ENCODE measurements at places on chromosomes 6 and 20. TPM values are rescaled to one million over a fixed set of nuclear protein-coding genes. Genes with fewer than 3 reads are reported as not detected.
A peak's percentile ranks its signal among the peaks of the same experiment; 100 is the strongest.

Gene ZC3H12D
- total RNA-seq = 2.4 TPM

Gene CLPSL2
- total RNA-seq = not detected

Gene SULF2
- 59.5 TPM for total RNA-seq

- no peak for DNase-seq
These were observed 471.2 kb downstream of the PKHD1 start for GRCh38 chr6:51616243-51616642.

- no peak for DNase-seq
These were observed 672.9 kb upstream of the MARCKS start for GRCh38 chr6:113184291-113184690.

DNA sequence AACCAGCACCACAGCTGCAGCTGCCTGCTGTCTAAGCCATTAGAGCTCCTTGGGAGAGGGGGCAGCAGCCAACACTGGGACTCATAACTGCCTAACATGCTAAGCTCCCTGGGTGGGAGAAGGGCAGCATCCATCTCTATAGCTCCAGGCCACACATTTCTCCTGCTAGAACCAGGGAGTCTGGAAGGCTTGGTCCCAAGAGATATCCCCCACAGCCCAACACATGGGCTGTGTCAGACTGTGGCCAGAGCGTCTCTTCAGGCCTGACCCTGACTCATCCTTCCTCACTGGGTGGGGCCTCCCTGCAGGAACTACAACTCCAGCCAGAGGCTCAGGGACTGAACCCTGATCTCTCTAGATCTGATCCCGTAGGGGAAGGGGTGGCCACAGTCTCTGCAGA lies 411.1 kb downstream of the HDGFL1 start:
- DNase-seq = no peak

GRCh38 chr6:15444081-15444731 lies 198.3 kb downstream of the JARID2 start:
- no peak for DNase-seq

GRCh38 chr6:145069966-145070365 lies 665.4 kb downstream of the EPM2A start:
- no peak for DNase-seq

GRCh38 chr6:145924600-145924999 lies 39.6 kb downstream of the SHPRH start:
- no peak for DNase-seq

DNA sequence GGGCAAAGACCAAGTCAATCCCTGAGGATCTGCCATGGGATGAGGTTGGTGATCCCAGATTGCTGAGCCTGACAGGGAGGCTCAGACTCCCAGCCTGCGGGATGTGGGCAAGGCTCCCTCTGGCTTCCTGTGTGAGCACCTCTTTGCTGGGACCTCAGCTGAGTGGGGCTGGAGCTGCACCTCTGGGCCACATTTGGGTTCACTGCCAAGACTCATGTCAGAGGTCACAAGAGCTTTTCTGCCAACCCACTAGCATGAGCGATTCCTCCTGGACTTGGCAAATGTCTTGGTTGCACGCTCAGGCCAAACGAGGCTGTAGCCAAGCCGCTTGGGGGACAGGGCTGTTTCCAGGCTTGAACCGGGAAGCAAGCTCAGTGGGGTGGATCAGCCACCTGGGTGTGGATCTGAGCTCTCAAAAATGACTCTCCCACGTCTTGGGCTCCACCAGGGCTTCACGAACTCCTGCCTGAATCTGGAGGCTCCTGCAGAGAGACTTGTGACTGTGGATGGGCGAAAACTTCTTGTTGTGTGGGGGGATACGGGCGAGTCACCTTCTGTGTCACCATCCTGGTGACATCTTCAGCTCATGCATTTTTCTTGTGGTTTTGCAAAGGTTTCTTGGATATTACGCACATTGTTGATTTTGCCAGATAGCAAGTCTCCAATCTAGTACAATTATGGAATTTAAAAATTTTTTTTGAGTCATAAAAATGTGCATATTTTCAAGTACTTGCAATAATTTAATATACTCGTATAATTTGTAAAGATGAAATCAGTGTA lies 359.5 kb downstream of the CDH4 start:
- no peak for DNase-seq

GRCh38 chr6:109486068-109486467 lies 3.0 kb upstream of the ZBTB24 start:
- DNase-seq = no peak

- no peak for DNase-seq
These were observed 252.2 kb downstream of the DLL1 start for GRCh38 chr6:170038708-170039107.

DNA sequence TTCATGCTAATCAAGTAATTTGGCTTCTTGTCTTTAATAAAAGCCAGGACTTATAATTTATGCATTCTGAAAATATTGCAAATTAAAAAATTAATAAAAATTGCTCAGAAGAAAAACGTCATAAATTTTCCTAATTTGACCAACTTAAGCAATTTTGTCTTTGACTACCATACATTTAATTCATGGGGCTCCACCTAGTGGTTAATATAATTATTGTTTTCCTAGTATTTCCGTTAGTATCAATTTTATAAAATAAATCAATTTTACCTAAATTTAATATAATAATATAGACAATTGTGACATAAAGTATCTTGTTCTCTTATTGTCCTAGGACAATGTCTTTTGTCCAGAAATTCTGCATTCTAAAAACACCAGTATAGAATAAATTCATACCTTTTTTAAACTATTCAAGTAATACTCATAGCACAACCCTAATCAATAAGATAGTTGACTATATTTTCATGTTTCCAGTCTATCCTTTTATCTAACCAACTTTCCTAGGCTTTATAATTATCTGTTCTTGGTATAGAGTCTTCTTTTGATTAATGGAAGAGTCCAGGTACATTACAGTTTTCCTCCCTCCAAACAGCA lies 319.9 kb downstream of the TRDN start:
- DNase-seq = no peak

DNA sequence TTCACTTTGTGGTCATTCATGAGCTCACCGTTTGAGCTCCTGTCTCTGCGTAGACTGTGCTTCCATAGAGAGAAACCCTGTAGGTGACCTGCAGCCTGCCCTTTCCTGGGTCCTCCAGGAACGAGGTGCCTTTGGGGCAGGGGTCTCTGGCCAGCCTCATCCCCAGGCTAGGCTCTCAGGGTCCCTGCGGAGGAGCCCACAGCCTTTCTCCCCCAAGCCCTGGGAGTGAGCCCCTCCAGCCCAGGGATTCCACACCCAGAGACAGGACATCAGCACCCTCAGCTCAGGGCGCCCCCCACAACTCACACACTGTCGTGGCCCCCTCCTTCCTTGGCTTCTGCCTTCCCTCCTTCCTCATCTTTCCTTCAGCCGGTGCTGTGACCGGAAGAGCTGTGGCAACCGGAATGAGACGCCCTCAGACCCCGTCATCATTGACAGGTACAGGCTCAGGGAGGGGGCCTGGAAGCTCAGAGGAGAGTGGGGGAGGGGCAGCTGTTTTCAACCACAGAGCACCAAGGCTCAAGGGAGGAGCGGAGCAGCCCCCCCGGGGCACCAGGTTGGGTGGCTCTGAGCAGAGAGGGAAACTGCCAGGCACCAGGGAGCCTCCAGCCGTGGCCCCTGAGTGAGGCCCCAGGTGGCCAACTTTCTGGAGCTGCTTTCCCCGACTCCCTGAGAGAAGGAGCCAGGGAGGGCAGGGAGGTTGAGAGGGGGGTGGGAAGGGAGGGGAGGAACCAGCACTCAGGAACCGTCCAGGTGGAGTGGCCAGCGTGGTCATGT lies 16.8 kb downstream of the EBF4 start:
- DNase-seq = no peak

DNA sequence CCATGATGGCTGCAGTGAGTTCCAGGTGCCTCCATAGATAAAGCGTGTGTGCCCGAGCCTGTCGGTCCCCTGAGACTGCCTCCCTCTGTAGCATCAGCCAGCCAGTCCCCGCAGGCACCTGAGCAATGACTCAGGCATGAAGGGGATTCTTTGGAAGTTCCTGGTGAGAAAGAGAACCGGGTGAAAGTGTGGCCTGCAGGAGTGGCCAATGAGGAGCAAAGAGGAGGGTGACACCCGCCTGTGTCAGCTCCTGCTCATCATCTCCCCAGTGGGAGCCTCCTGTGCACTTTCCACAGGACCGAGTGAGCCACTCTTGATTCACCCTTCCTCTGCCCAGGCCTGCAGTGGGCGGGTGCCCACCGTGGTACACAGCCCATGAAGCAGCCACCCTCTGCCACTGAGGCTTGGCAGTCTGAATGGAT lies 71.2 kb upstream of the PTPN1 start:
- DNase-seq = peak; percentile 81

GRCh38 chr20:18571578-18571977 lies 4.3 kb downstream of the SMIM26 start:
- no peak for DNase-seq

- no peak for DNase-seq
These were observed 303.8 kb upstream of the TBX18 start for GRCh38 chr6:85068221-85068620.

GRCh38 chr6:104306211-104306610 lies 553.5 kb downstream of the HACE1 start:
- no peak for DNase-seq

DNA sequence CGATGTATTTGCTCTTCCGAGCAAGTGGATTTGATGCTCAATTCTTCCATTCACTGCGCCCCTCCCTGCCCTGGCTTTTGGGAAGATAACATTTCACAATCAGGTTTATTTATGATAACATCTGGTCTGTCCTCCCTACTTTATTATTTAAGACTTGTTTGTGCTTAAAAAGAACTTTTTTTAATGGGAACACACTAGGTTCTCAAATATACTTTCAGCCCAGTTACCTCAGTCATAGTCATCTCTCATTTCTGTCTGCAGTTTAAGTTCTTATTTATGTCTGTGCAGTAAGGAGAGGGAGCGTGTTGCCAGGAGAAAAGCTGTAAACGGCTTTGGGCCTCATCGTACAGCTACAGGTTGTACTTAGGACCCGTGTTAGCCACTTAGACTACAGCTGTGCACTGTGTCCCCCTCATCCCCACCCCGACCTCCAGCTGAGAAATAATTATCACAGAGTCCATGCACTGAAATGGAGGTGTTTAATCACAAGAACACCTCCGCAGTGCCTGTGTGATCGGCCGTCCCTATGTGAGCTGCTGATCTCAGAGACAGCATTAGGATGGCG lies 99.3 kb downstream of the RPP40 start:
- DNase-seq = no peak

- no peak for DNase-seq
These were observed 52.6 kb downstream of the ZBTB2 start for GRCh38 chr6:151338651-151339200.

GRCh38 chr20:59667981-59668515 lies 63.7 kb downstream of the PHACTR3 start:
- no peak for DNase-seq

- DNase-seq = no peak
These were observed 323.8 kb downstream of the QKI start for GRCh38 chr6:163738304-163738703.

GRCh38 chr20:23227274-23227673 lies 123.3 kb upstream of the NXT1 start:
- peak; percentile 27 for DNase-seq

GRCh38 chr6:37696220-37696840 lies 1.4 kb downstream of the MDGA1 start:
- no peak for DNase-seq

GRCh38 chr6:151088599-151088935 lies 151.2 kb upstream of the AKAP12 start:
- no peak for DNase-seq

GRCh38 chr20:48782901-48783308 lies 44.9 kb downstream of the PREX1 start:
- DNase-seq = no peak
